ENCODE measurements at places on chromosomes 3 and 15. TPM values are rescaled to one million over a fixed set of nuclear protein-coding genes. Genes with fewer than 3 reads are reported as not detected.

Gene FILIP1L
- 0.17 TPM for total RNA-seq

Gene BTBD1
- total RNA-seq: 63.4 TPM

Gene PLSCR5
- total RNA-seq: not detected

Gene PIGBOS1
- 29.1 TPM for total RNA-seq

Gene DPPA2
- not detected for total RNA-seq

Gene CLDN16
- total RNA-seq: not detected

Gene ACSBG1
- 0.59 TPM for total RNA-seq

Gene ENTPD3
- 0.05 TPM for total RNA-seq

Gene CGGBP1
- 33.4 TPM for total RNA-seq

Gene MKRN2OS
- total RNA-seq: not detected

Gene AADACL2
- total RNA-seq: not detected

Gene BSN
- total RNA-seq: 0.15 TPM

Gene LDHAL6B
- total RNA-seq: not detected

Gene RYR3
- total RNA-seq: 0.01 TPM

Gene ITGA11
- total RNA-seq: 7.0 TPM

Gene PPP1R14D
- total RNA-seq: not detected

Gene CLEC3B
- not detected for total RNA-seq

Gene SCAANT1
- total RNA-seq: not detected

Gene GOLGA8M
- total RNA-seq: not detected

Gene IFRD2
- total RNA-seq: 94.6 TPM

Gene BTD
- 14.3 TPM for total RNA-seq

Gene CFAP20DC
- 2.5 TPM for total RNA-seq

Gene AHSG
- 0.16 TPM for total RNA-seq

Gene POLQ
- total RNA-seq: 7.4 TPM

Gene SPATA12
- 0.44 TPM for total RNA-seq

Gene SV2B
- not detected for total RNA-seq

Gene RTP3
- not detected for total RNA-seq

Gene ROPN1
- not detected for total RNA-seq

Gene LINS1
- total RNA-seq: 10.1 TPM

Gene XYLB
- 3.8 TPM for total RNA-seq

Gene LRRC57
- total RNA-seq: 10.1 TPM
